Liver (tissue), 10 donors: ENCODE measurements at places on chromosomes 5 and 9.

- no peak for DNase-seq
Observed at GRCh38 chr9:114631166-114631565, 20.1 kb downstream of the TMEM268 start.

DNA sequence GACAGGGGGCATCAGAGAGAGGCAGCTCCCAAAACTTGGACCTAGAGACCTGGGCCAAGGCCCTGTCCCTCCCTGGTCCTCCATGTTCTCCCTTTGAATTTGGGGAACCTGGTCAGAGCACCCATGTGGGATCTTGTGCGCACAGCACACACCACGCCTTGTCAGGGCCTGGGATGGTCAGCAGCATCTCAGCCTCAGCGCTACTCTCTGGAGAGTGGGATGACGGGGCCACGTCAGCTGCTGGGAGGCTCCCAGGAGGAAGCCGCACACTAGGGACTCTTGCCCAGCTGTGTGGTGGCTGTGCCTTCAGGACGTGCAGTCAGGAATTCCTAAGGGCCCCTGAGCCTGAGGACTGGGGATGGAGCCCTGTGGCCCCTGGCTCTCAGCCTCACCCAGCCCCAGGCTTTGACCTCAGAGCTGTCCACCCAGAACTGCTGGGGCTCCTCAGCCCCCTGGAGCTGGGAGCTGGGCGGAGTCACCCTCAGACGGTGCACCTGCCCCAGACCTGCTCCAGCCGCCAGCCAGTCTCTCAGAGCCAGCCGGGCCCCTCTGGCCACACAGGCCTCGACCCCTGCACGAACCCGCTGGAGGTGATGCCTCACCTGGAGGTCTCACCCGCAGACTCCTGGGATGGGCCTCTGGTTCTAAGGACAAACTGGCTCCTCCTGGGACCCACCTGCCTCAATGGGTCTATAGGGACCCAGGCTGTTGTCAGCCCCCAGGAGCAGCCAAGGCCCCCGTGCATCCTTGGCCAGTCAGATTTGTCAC lies 38.3 kb upstream of the EGFL7 start:
- DNase-seq = no peak

GRCh38 chr5:6829150-6829784 lies 116.0 kb downstream of the TENT4A start:
- no peak for DNase-seq

- no peak for DNase-seq
Observed at GRCh38 chr9:88773627-88774244, 217.5 kb upstream of the S1PR3 start.

DNA sequence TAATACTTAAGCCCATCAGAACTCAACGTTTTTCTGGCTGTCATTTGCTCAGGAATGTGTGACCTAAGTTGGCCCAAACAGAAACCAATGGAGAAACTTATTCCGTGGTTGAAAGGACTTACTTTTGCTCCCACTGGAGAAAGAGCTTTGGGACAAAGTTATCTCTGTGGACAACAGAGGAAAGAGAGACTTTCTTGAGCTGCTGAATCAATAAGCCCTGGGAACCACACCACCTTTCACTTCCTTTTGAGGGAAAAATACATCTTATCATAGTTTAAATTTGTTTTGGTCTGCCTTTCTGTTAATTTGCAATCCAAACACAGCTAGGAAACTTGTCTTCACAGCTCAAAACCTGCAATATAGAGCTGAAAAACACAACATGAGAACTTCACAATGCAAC lies 62.8 kb upstream of the VCAN start:
- no peak for DNase-seq

DNA sequence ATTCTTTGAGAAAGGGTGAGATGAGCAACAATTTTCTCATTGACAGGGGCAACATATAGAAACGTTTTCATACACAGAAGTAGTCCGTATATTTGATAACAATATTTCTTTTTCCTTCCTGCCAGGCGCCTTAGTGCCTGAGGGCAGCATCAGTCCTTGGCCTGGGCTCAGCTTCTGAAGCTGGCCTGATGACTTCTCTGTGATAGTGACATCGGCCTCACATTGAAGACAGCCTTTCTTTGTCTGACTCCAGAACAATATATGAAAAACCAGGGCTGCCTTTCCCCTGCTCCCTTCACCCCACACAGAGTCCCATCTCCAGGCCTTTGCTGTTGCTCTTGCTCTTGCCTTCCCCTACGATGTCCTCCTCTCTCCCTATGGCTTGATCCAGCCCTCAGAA lies 24.1 kb upstream of the TCOF1 start:
- no peak for DNase-seq

DNA sequence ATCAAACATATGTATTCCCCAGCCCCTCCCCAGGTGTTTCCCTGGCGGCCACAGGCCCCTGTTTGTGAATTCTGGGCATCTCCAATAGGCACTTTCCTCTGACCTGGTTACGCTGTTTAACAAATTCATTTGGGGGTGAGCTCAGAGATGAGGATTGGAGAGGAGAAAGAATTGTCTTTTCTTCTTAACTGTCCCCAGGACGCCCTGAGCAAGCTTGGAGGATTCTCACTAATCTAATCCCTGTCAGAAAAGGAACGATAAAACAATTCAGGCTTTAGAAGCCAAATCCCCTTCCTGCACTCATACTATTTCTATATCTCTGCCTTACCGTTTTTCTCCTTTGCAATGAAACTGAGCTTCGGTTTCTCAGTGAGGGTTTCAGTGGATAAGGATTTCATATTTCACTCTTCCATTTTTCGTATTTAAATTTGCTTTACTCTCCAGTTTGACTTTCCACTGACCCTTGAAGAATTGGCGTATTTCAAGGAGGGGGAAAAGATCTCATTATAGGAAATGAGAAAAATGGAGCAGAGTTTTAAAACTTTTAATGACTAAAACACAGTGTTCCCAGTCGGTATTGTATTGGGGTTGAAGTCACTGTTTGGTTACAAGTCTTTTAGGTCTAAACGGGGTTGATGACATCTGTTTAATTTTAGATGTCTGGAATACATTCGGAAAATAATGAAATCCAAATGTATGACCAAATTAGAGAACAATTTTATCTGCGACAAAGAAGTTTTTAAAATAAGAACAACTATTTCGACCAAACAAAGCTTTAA lies 180.1 kb downstream of the MACROH2A1 start:
- no peak for DNase-seq

GRCh38 chr9:79617395-79617794 lies 45.6 kb downstream of the TLE4 start:
- no peak for DNase-seq

DNA sequence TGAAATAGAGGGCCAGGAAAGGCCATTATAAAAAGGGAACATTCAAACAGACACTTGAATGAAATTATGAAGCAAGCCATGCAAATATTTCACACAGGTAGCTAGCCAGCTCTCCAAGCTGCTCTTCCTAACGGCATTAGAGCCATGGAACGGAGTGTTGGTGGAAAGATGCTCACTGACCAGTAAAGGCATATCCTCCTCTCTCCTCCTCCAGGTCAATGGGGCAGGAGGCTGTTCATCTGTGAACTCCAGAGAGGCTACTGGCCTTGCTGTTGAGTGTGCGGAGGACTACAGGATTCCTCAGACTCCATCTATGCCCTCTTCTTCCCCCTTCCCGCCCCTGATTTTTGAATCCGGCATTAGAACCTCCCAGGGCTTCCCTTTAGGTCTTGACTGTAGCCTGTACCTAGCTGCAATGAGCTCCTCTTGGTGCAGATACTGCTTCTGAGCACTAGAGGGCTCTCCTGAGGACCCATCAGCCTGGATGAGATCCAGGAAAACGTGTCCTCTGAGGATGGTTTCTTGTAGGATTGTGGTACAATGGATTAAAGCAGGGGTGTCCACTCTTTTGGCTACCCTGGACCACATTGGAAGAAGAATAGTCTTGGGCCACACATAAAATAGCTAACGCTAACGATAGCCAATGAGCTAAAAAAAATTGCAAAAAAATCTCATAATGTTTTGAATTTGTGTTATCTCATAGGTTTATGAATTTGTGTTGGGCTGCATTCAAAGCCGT lies 162.2 kb downstream of the SREK1 start:
- DNase-seq = no peak

GRCh38 chr9:92642041-92642451 lies 27.9 kb downstream of the IPPK start:
- DNase-seq = no peak

DNA sequence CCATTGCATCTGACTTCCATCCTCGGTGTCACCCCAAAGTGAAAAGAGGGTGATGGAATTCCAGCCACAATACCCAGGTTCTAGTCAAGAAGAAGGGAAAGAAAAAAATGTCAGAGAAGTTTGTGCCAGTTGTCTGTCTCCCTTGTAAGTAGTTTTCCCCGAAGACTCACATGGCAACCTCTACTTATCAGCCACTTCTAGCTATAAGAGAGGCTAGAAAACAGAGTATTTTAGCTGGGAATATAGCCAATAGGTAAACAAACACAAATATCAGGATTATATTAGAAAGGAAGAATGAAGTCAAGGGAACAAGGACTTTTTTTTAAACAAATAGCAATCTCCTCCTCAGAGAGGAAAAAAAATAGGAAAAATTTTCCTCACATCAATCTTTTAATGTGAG lies 12.2 kb upstream of the ISL1 start:
- no peak for DNase-seq

GRCh38 chr9:83061036-83061435 lies 1.9 kb downstream of the RASEF start:
- no peak for DNase-seq

DNA sequence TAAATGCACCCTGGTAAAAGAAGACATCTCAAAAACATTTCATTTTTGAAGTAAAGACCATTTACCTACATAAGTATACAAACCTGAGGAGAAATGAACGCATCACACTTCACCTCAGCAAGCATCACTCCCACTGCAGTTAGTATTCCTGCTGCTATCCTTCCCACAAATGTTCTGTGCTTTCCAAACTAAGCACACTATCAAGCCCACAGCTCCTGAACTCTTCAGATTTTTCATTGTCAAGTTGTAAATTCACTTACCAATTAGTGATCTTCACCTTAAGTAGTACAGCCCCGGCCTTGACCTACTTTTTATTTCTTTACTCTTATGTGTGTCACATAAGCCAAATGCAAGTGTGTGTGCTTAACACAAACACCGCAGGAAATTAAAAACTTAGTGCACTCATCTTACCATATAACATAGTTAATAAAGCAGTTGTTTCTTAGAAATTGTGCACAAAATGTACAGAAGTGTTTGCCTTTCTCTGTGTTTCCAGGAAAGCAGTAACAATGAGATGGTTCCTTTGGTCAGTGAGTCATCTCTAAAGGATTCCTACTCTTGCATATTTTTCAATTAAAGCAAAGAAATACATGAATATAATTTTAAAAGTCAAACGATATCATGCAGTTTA lies 169.4 kb downstream of the APBA1 start:
- no peak for DNase-seq

DNA sequence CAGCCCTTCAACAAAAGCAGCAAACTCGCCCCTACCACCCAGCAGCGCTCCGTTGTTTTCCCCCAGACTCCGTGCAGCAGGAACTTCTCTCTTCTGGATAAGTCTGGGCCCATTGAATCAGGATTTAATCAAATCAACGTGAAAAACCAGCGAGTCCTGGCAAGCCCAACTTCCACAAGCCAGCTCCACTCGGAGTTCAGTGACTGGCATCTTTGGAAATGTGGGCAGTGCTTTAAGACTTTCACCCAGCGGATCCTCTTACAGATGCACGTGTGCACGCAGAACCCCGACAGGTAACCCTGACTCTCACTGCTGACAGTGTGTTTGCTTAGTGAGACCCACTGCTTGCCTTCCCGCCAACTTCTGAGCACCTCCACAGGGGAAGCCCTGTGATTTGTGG lies 81.8 kb downstream of the PRDM6 start:
- DNase-seq = no peak

GRCh38 chr5:74070766-74071165 lies 444.8 kb downstream of the ARHGEF28 start:
- DNase-seq = no peak

- DNase-seq = no peak
Observed at GRCh38 chr5:159609359-159609758, 279.1 kb upstream of the IL12B start.

DNA sequence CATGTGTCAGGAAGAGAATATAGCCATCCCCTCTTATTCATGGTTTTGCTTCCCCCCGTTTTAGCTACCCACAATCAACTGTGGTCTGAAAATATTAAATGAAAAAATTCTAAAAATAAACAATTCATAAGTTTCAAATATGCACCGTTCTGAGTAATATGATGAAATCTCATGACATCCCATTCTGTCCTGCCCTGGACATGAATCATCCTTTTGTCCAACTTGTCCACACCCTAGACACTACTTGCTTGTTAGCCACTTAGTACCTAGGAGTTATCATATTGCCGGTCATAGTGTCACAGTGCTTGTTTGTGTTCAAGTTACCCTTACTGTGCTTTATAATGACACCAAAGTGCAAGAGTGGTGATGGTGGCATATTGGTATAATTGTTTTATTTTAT lies 113.5 kb downstream of the CAAP1 start:
- DNase-seq = no peak

GRCh38 chr9:115211413-115212124 lies 93.6 kb upstream of the TNC start:
- DNase-seq = no peak

GRCh38 chr5:130965920-130966319 lies 199.1 kb downstream of the HINT1 start:
- no peak for DNase-seq

GRCh38 chr5:69011910-69012309 lies 81.9 kb upstream of the SLC30A5 start:
- DNase-seq = no peak

DNA sequence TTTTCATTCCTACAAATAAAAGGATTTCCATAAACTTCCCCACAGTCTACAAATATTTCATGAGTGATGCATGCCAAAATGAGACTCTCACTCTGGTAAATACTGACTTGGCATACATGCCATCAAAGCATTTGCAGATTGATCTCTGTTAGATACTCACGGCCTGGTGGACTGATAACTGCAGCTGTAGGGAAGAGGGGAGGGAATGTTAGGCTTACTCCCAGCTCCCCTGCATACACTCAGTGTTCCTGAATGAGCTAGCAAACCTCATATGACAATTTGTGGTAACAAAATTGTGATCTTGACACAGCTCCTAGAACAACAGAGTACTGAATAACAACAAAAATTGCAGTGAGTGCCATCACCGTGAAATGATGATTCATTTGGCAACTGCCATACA lies 435.3 kb downstream of the NR2F1-AS1 start:
- no peak for DNase-seq

GRCh38 chr5:52751137-52751536 lies 36.6 kb upstream of the ITGA1 start:
- no peak for DNase-seq

DNA sequence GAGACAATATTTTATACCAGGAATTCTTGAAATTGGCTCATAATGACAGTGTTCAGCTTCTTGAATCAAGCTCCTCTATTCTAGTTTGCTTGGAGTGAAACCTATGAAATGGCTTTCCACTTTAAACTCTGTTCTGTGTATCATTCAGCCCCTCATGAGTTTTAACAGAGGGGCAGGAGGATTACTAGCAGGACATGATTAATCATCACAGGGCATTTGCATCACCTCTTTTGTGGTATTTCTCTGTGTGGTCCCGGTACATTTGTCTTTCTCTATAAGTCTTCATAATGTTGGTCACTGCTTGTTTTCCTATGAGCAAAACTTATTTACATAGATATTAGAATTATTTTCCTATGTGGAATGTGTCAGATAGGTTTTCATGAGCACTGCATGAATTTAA lies 21.2 kb downstream of the CAST start:
- DNase-seq = no peak
